Left hindlimb (tissue), 1 donor: ENCODE measurements at places on chromosomes 12 and 14.

- DNase-seq: no peak
Observed at GRCh38 chr14:69048456-69048855, 69.4 kb upstream of the ACTN1 start.

- DNase-seq: no peak
Observed at GRCh38 chr12:132881818-132882217, 5.6 kb downstream of the CHFR start.

DNA sequence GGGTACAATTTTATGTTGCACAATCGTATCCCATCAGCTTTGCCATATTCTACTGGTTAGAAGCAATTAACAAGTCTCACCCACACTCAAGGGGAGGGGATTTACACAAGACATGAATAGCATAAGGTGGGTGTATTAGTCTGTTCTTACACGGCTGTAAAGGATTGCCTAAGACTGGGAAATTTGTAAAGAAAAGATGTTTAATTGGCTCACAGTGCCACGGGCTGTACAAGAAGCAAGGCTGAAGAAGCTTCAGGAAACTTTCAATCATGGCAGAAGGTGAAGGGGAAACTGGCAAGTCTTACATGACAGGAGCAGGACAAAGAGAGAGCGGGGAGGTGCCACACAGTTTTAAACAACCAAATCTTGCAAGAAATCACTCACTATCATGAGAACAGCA lies 231.8 kb upstream of the AMIGO2 start:
- no peak for DNase-seq

DNA sequence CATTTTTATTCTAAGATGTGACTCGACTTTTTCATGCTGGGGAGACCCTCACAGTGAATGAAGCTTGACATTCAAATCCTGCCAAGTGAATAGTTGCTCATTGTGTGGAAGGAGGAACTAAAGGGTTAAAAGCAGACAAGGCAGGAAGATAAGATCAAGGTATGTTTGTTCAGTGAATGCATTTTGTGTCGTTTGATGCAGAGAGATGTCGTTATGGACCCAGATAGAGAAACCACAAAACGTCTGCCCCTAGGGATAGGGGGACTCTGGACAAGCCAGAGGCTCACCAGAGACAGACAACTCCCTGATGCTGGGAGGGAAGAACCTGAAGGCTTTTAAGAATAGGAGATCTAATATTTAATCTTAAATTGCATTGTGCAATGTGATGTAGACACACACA lies 72.5 kb upstream of the MYL2 start:
- no peak for DNase-seq

DNA sequence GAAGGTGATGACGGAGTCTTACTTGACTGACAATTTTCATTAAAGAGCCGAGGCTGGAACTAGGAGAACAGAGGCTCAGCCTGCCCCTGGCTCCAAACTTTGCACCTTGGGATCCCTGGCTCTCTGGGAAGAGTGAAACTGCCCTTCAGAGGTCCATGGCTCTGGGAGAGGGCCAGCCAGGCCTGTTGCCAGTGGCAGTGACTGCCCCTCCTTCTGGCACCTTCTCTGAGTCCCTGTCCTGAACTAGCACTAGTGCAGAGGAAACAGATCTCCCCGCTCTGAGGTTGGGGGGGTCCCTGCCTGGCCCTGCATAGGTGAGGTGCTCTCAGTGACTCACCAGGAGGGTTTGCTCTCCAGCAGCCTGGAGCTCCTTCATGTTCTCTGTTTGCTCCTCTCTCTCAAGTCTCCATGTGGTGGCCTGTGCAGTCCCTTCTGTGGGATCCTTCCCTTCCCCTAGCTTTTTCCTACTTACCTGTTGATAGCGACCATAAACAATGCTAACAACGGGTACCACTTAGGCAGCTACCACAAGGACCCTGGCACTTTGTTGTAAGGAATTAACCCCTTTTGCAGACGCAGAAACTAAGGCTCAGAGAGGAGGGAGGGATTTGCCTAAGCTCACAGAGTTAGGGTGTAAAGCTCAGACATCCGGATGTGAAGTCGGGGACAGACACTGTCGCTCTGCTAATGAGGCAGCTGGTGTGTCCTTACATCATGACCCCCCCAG lies 22.4 kb downstream of the FAM222A start:
- DNase-seq: peak; percentile 10

DNA sequence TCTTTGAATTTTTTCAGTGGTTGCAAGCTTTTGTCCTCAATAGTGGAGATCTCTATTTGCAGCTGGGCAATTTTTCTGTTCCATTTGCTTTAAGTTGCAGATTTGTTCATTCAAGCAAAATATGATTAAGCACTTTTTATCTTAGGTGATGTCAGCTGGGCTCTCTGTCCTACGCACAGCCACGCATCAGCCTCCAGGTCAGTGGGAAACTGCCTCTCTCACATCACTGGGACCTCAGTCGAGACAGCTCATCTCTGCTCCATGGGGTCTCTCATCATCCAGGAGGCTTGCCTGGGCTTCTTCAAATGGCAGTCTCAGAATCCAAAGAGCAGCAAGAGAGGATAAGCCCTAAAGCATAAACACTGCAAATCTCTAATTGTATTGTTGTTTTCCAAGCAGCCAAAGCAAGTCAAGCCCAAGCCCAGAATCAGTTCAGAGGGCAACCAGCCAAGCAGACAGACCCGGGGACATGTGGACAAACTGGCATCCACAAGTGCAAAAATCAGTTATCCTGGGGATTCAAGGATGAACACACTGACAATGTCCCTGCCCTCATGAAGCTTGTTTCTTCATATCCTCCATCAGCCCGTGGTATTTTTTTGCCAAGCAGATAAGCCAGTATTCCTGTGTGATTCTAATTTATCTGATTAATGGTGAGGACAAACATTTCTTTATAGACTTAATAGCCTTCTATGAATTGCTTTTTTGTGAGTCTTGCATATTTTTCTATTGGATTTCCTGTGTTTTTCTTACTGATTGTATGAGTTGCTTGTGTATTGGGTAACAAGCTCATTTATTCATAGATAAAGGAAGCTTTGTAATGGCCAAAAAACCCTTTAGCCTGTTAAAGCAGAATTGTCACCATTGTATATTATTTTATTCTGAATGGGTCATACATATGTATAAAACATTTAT lies 262.5 kb downstream of the GXYLT1 start:
- no peak for DNase-seq

- DNase-seq: no peak
Observed at GRCh38 chr14:86035882-86036281, 505.9 kb downstream of the FLRT2 start.

DNA sequence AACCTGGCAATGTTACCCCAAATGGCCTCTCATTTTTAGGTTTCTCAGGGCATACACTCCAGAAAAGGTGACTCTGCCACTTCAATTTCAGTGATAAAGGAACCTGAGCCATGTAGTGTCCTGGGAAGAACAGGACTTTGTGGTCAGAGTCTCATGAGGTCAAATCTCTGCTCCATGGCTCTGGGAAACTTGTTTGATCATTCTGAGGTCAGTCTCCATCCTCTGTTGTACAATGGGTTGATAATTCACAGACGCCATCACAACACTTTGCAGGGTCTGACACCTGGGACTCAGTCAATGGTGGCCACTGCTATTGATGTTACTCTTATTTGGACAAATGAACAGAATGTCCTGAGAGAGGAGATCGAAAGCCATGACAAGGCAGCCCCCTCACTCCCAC lies 31.1 kb upstream of the SMOC1 start:
- DNase-seq: no peak

DNA sequence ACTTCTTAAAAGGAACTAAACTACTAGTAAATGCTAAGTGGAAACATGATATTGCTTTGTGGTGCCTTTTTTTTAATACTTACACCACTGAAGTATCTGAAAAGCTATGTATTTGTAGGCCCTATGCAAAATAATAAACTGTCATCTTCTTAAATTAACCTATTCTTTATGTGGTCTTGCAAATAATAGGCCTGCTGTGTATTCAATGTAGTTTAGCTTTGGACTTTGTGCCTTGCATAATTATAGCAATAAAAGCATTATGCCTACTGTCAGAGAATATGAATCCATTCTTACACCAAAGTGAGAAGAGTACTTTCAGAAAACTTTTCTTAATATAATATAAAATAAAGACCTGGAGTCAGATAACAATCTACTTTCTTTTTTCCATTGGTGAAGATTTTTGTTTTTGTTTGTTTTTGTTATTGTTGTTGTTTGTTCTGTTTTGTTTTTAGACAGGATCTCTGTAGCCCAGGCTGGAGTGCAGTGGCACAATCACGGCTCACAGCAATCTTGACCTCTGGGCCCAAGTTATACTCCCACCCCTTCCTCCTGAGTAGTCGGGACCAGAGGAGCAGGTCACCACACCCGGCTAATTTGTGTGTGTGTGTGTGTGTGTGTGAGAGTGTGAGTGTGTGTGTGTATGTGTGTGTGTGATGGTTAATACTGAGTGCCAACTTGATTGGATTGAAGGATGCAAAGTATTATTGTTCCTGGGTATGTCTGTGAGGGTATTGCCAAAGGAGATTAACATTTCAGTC lies 213.8 kb downstream of the SLC6A15 start:
- no peak for DNase-seq

GRCh38 chr12:94710933-94711332 lies 60.6 kb upstream of the TMCC3 start:
- no peak for DNase-seq

- DNase-seq: no peak
Observed at GRCh38 chr14:35122696-35123387, 490 bp downstream of the PRORP start.

GRCh38 chr14:105204931-105205672 lies 24.0 kb upstream of the NUDT14 start:
- DNase-seq: no peak

GRCh38 chr12:90682398-90682797 lies 272.6 kb downstream of the CCER1 start:
- no peak for DNase-seq

DNA sequence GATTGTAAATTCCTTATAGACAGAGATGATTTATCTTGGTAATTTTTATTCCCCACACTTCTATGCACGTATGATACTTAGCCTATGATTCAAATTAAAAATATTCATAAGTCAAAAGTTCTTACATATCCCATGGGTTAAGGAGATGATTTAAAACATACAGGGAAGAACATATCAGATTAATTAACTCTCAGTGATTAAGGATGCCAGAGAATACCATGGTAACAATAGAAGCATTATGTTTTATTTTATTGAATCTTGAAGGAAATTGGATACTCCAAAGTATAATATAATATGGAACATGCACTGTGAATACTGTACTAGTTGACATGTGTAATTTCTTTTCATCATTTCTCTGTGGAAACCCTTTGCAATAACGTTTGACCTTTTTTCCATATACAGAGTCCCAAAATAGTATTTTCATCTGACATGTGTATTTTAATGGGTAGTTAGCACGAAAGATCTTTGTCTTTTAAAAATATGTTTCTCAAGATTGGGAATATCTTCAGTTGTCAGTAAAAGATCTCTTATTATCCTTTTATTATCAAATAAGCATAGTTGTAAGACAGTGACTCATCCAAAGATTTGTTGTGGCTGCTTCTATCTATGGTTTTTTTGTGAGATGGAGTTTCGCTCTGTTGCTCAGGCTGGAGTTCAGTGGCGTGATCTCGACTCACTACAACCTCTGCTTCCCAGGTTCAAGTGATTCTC lies 166.7 kb downstream of the RAD51B start:
- DNase-seq: no peak

DNA sequence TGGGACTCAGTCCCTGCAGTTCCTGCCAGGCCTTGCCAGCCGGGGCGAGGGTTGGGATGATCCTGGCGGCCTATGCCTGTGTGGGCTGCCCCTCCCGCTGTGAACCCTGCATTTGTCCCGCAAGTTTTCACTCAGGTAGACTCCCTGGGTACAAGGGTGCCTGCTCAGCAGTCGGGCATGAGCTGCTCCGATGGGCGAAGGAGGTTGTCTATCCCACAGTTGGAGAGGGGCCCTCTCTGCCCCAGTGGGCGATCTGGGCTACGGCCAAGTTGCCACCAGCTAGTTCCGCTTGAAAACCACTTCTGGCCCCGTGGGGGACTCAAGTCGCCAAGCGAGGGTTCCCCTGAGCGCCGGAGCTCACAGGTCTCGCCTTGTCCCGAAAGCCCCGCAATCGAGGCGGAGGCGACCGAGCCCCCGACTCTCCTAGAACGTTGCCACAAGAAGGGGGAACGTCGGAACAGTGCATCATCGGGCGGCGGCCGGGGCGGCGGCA lies 365 bp upstream of the TPI1 start:
- DNase-seq: no peak

DNA sequence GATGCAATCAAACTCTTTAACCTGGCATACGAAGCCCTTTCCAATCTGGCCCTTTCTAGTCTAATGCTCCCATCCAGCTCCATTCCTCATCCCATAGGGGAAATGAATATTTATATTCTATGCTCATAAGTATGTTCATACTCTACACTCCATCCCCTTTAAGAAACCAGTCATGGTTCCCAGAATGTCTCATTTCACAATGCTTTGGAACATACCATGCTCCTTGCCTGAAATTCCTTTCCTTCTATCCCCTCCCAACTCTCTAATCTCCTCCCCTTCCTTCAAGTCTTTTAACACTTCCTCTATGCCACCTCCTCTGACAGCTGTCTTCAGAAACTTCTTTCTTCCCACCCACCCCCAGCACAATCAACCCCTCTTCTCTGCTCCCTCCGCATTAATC lies 207.0 kb upstream of the CAND1 start:
- no peak for DNase-seq

- DNase-seq: no peak
Observed at GRCh38 chr14:58598804-58599525, 38.8 kb upstream of the DACT1 start.

- DNase-seq: no peak
Observed at GRCh38 chr12:66359300-66359699, 57.0 kb downstream of the HELB start.

DNA sequence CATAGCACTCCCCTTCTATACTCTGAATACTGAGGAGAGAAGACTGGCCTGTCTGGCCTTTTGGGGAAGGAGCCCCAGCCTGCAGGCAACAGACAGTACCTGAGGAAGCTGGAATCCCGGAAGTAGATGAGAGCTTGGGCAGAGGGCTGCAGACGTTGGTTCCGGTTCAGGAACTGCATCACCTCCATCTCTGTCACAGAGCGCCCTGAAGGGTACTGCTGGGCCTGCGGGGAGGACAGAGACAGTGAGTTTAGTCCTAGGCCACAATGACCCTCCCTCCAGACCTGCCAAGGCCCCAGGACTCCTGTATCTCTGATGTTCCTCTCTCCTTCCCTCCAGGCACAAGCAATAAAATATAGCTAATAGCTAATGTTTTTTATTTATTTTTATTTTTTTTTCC lies 28.4 kb downstream of the TEP1 start:
- DNase-seq: no peak

DNA sequence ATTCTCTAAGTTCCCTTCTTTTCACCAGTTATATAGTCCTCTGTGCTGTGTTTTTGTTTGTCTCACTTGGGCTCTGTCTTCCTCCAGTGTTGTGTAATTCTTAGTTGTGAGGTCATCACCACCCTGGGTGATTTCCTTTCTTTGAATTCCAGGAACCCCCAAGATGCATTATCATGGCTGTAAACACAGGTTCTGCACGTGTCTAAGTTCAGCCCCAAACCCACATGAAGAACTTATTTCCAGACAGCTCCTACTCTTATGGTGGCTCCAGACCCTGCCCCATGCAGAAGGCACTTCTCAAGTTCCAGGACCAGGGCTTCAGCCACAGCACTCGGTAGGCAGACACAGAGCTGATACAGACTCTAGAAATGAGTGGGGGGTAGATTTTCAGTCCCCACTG lies 560.5 kb downstream of the BCL11B start:
- no peak for DNase-seq
